Effector CD4-positive, alpha-beta T cell (primary cell): ENCODE measurements at places on chromosomes 6 and 20.

GRCh38 chr6:87697581-87698546 is 4.2 kb downstream of the AKIRIN2 start:
- DNase-seq: no peak

- DNase-seq: peak; percentile 85
These were observed 58.5 kb downstream of the PREX1 start for GRCh38 chr20:48769069-48769983.

DNA sequence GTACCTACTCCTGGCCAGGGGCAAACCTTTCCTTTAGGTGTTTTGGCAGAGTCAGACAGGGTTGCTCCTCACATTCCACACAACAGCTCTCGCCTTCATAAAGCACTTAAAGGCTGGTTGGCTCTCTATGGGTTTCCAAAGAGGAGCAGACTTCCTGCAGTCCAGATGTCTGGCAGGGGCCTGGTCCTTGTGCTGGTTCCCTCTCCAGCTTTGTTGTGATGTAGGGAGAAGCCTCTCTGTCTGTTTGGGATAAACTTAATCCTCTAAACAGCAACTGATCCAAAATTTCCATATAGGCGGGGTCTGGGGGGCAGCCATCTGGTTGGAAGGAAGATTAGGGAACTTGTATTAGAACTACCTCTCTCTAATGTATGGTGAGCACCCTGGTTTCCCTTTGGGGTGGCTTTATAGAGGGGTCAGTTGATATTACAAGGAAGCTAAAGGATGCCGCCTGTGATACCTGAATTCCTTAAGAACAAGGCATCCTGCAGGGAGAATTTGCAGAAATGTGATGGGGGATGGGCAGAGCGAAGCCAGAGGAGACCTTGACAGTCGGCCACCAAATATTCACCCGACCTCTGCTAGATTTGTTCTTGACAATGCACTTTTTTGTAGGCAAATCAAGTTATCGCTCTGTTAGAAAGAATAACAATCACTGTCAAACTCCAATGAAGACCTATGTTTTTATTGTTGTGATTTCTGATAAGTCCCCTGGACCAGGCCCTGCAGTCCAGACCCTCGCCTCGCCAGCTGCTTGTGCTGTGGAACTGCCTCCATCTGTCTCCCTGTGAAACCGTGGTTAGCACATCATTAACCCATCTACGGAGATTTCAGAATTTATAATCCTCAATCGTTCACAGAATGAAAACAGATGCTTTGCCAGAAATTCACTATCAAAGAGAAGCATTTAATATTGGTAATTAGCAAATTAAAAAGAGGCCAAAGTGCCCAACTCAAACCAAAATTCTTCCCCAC is 94.0 kb upstream of the RALGAPA2 start:
- no peak for DNase-seq

GRCh38 chr6:46054516-46054915 is 38.9 kb upstream of the CLIC5 start:
- DNase-seq: no peak

DNA sequence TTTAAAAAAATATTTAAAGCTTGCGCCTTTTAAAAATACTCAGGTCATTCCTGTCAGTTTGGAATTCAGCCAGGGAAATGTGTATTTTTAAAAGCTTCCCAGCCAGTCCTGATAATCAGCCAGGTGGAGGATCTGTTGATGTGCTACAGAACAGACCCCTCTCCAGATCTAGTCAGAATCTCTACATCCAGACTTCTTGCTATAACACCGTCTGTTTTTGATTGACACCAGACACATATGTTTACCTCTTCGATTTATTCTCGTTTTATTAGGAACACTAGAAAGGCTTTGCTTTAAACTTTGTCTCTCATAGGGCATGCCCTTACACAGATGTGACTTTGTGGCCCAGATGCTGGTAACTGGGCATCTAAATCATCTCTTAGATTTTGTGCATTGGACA is 11.7 kb downstream of the PARD6B start:
- DNase-seq: no peak

- DNase-seq: no peak
These were observed 120.6 kb downstream of the RCAN2 start for GRCh38 chr6:46370622-46371021.

- no peak for DNase-seq
These were observed 227.5 kb downstream of the THBS2 start for GRCh38 chr6:169026175-169026574.

DNA sequence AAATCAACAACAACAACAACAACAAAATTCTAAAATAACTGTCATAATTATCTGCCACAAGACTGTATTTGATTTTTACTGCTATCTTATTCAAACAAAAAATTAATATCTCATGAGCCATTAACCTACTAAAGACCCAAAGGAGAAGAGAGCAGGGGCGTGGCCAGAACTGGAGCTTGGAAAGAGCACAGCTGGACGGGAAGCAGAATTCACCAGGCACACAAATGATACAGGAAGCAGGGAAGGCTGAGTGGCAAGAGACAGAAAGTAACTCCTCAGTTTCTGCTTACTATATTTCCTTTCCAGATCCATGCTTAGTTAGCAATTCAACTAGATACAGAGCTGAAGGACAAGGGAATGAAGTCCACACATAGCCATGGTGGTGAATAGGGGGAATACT is 54.4 kb downstream of the FKBP5 start:
- DNase-seq: no peak

DNA sequence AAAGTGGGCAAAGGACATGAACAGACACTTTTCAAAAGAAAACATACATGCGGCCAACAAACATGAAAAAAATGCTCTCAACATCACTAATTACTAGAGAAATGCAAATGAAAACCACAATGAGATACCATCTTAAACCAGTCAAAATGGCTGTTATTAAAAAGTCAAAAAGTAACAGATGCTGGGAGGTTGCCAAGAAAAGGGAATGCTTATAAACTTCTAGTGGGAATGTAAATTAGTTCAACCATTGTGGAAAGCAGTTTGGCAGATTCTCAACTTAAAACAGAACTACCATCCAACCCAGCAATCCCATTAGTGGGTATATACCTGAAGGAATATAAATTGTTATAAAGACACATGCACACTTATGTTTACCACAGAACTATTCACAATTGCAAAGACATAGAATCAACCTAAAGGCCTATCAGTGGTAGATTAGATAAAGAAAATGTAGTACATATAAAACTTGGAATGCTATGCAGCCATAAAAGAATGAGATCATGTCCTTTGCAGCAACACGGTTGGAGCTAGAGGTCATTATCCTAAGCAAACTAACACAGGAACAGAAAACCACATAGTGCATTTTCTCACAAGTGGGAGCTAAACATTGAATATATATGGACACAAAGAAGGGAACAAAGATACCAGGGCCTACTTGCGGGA is 16.3 kb downstream of the CENPQ start:
- no peak for DNase-seq

- no peak for DNase-seq
These were observed 53.4 kb upstream of the GATA5 start for GRCh38 chr20:62528983-62529891.

DNA sequence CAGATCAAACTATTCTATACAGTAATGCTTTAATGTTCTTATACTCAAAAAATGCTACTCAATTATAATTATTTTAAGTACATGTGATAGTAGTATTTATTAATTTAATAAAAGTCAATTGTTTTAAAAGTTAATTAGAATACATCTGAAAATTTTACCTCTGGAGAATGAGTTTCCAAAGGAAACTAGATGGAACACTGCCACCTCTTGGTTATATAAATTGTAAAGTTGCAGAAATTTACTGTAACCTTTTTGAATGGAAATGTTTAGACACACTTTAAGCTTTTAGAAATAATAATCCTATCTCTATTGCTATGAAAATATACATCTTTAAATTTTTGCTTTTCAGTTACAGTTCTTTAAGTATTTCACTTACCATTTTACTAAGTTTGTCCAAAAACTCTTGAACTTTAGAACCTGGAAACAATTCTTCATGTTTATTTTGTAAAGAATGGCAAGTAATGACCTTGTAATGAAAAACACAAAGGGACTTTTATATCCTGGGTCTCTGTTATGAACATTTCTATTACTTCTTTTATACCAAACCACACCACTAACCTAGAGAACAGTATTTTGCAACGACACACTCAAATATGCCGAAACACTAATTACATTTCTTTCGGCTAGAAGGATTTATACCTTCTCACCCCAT is 10.9 kb upstream of the BMP5 start:
- DNase-seq: no peak

GRCh38 chr20:43438578-43439316 is 18.9 kb upstream of the SRSF6 start:
- DNase-seq: no peak

- DNase-seq: no peak
These were observed 81.6 kb downstream of the PSMG4 start for GRCh38 chr6:3340358-3340802.

GRCh38 chr6:43941174-43941573 is 171.2 kb downstream of the VEGFA start:
- no peak for DNase-seq

GRCh38 chr6:70188202-70188601 is 114.7 kb downstream of the COL9A1 start:
- no peak for DNase-seq

DNA sequence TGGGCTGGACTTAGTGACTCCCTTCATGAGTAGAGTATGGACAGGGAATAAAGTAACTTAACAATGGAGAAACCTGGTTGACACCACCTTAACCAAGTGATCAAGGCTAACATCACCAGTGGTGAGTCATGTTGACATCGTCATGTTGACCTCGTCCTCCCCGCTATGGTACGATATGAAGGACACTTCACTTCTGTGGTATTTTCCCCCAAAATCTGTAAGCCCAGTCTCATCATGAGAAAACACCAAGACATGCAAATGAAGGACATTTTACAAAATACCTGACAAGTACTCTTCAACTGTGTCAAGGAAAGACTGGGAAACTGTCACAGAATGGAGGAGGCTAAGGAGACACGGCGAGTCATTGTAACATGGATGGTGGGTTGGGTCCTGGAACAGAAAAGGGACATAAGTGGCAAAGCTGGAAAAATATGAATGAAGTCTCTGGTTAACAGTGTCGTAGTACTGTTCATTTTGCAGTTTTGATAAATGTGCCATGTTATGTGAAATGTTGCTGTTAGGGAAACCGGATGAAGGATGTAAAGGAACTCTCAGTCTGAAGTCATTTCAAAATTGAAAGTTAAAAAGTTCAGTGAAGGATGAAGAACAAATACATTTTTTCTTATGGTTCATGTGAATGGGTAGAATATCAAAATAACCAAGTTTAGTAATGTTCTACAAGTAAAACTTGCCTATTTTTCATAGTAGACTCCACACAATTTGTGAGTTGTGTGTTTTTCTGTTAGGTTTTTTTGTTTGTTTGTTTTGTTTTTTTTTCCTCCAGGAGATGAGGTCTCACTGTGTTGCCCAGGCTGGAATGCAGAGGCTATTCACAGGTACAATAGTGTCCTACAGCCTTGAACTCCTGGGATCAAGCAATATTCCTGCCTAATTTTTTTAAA is 247.5 kb downstream of the TMEM242 start:
- DNase-seq: no peak

DNA sequence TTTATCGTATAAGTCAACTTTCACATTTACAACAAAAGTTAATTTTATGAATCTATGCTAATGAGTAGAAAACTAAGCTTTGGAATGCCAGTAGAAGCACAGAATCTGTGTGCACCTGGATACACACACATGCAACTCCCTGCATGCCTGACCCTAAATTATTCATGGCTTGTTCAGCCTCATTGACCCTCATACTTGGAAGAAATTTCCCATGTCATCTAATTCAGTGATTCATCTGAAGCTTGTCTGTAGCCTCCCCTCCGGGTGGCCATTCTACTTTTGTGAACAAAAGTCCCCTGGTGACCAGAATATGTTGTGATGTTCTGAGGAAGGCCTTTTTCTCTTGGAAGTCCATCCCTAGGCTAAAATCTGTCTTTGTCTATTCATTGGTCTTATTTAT is 1078.4 kb downstream of the KIF16B start:
- no peak for DNase-seq

DNA sequence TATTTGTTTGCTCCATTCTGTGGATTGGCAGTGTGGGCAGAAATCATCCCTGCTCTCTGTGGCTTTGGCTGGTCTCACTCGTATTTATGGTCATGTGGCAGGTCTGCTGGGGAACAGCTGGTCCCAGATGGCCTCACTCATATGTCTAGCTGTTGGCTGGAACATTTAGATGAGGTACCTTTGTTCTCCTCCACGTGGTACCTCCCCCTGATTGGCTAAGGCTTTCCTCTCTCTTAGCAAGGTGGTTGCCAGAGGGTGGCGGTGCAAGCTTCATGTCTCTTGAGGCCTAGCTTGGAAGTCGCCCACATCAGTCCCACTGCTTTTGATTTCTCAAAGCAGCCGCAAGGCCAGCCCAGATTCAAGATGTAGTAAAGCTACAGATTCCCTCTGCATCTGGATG is 348.5 kb upstream of the BTBD3 start:
- no peak for DNase-seq

DNA sequence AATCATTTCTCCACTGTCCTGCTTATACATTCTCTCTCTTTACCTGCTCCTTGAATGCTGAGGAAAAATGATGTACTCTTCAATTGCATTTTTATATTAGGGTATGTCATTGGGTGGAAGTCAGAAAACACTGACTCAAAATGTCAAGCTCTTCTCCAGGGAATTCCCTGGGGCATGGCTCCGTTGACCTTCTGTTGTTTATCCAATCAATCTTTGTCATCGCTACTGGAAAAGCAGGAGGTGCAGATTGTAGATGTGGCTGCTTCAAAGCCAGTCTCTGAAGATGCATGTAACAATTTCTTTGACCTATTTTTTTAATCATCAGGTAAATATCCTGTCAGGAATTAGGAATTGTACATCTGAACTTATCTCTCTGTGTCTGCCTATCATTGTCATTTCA is 63.9 kb upstream of the TENT5A start:
- no peak for DNase-seq
